Hypothalamus (tissue), 51 donors: ENCODE measurements at places on chromosomes 12 and 14.

DNA sequence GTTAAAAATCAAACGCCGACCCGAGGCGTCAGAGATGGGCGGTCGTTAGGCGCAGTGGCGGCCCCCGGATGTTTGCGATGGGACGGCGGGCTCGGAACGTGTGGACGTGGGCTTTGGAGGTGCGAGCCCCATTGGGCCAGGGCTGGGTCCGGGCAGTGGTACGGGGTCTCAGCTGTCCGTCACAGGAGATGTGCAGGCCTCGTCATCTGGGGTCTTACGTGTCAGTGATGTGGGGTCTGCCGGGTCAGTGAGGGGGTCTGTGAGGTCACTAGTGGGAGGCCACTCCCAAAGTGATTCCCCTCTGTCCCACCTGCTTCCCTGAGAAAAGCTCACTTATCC lies 21.6 kb upstream of the CHFR start:
- no peak for DNase-seq

- DNase-seq, result peak; percentile 52
Observed at GRCh38 chr14:104689109-104689880, at the start of gene INF2. INF2 (plus strand) TSS chr14:104689618; CDS start chr14:104701366, 11,748 bp downstream.

DNA sequence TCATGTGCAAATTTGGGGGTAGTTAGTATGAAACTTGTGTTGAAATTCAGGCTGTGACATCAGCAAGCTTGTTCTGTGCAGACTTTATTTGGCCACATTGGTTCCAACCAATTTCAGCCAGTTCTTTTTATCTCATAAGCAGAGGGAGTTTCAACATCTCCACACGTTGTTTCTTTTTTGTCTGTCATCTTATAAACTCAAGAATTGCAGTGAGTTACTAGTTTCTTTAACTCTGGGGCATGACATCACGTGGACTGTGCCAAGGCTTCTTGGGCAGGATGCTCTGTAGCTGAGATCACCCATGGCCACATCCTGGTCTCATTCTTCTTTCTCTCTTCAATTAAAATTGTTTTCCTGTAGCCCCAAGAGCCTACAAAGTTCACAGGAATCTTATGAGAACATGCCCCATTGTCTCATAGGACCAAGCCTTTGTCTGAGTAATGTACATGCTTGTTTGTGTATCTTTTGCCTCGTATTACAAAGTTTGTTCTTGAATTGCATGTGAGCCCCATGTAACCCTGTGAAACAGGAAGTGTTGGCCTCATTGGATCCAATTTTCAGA lies 982.0 kb upstream of the TMEM132C start:
- no peak for DNase-seq

DNA sequence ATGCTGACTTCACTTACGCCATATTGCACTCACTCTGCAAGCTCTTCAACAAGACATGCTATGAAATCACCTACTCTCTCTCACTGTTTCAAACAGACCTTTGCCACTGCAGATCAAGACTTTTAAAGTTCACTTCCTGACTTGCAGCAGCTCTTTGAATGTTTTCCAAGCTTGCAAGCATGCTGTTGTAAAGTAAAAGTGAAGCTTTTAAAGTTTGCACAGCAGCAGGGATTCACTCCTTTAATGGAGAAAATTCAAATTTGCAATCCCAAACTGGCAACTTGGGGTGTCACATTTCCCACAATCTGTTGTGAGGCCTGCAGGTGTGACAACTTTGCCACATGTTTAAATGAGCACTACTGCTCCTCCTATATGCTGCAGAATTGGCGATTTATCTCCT lies 270.9 kb downstream of the ALX1 start:
- no peak for DNase-seq

GRCh38 chr14:23573384-23574015 lies 5.1 kb downstream of the JPH4 start:
- no peak for DNase-seq

- DNase-seq, result no peak
Observed at GRCh38 chr12:43112101-43112920, 439.7 kb downstream of the ADAMTS20 start.

- DNase-seq, result no peak
Observed at GRCh38 chr12:112374166-112374740, 8.0 kb downstream of the HECTD4 start.

DNA sequence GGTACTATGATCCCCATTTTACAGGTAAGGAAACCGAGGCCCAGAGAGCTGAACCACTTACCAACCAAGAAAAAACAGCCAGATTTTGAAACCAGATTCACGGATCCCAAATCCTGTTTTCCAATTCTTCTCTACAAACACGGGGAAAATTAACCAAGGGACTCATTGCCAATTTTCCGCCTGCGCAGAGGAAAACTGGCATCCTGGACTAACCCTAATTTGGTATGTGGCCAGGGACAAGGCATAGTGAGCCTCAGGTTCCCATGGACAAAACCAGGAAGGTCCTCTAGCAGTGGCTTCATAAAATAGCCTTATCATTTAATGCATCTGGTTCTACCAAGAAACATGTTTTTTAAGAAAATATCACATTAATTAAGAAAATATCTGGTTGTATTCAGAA lies 517.3 kb downstream of the MED13L start:
- DNase-seq, result no peak

GRCh38 chr14:94173885-94174603 lies at the start of gene PPP4R4:
PPP4R4 (plus strand) TSS chr14:94174322; CDS start chr14:94174466, 144 bp downstream.
- peak; percentile 79 for DNase-seq

GRCh38 chr12:120759591-120760348 lies 34.1 kb downstream of the ACADS start:
- no peak for DNase-seq

- no peak for DNase-seq
Observed at GRCh38 chr12:11836282-11837151, 187.0 kb downstream of the ETV6 start.

- DNase-seq, result no peak
Observed at GRCh38 chr12:128753438-128753837, 70.3 kb downstream of the SLC15A4 start.

DNA sequence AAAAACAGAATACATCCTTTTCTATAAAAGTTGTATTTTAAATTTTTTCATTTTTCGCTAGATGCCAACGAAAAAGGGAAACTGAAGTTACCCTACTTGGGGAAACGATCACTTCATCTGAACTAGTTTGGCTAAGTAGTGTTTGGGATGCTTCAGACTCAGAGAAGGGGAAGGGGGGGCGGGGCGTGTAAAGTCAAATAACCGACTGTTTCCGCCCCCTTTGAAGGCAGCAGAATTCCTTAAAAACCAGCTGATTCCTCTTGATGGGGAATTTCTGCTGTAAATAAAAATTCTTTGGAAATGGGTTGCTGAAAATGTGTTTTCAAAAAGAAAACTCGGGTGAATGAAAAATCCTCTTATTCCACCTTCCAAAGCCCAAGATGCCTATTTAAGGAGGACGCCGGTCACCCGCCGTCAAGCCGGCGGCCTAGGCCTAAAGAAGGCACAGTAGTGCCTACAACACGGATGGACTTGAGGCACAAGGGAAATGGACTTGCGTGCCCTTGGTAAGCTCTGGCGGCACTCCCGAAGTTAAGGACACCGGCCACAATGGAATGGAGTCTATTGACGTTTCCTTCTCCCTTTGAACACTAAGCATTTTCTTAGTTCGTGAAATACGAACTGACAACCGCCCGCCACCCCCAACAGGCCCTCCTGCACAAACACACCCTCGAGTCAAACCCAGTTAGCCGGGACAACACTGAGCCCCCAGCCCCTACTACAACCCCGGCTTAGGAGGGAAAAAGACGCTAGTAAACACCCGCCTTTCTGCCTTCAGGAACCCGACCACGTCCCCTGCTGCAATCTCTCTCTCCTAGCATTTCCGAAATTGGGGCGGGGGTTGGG lies 1.9 kb downstream of the ATXN2 start:
- DNase-seq, result peak; percentile 16

GRCh38 chr12:72295744-72296143 lies 23.6 kb downstream of the TRHDE start:
- no peak for DNase-seq

DNA sequence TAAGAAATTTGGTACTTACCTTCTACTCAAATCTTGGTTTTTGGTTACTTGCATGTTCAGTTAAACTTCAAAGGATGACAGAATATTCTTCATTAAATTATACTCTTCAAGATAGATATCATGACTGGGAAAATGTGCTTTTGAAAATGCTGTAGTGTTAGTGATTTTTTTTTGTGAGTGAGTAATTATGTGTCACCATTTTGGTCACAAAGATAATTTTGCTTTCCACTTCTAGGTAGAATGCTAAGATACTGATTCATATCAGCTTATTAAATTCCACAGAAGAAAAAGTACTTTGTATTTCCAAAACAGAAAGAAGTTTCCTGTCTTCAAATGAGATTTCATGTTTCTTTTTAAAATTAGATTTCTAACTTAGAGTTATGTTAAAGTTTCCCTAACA lies 61.2 kb downstream of the ATXN7L3B start:
- no peak for DNase-seq

GRCh38 chr14:67943947-67944346 lies 124.4 kb downstream of the RAD51B start:
- peak; percentile 37 for DNase-seq

DNA sequence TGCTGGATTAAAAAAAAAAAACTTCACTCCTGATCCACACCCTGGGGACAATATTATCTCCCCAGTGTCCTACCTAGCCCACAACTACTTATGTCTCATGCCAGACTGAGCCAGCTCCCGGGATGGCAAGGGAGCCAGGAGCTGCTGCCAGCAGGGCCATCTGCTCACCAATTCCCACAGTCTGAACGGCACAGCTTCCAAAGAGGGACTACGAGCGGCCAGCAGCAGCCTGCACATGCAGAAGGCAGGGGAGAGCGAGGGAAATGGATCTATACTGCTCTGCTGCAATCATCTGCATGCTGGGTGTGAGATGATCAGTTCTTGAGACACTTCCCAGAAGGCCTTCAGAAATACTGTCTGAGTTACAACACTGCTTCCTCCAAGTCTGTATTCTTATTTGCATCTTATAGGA lies 11.1 kb downstream of the SSH1 start:
- DNase-seq, result peak; percentile 21

DNA sequence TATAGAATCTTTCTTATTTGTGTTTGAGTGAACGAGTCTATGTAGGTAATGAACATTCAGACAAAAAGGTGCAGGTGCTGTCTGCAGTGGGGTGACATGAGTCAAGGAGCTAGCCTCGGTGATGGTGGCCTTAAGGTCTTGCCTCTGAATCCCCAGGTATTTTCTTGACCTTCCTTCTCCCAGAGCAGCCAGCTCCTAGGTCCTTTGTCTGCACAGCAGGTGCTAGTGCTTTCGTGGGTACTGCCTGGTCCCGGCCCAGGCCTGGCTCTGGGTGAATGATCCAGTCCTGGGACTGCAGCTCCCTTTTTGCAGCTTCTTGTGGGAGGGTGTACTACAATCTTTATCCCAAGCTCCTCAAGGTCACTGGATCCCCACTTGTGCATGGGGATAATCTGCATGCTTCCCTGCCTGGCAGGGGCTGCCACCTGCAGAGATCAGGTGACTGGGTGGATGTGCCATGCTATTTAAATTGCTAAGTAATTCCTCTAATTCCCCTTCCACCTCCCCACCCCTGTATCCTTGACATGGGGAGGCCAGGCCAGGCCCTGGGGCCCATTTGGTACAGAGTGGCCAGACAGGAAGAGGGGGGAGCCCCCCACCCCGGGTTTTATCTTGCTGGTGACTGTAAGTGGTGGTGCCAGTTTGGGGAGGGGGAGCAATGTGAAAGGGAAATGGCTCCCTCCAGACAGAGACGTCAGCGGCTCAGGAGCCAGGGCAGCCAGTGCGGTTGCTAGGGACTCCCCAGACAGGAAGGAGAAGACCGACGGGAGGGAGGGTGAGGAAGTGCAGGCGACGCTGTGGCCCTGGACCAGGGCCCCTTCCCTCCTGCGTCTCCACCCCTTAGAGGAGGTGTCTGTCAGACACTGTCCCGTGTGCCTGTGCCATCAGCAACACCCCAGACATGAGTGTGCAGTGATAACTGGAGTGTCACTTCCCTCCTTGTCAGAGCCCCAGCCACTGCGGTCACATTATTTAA lies 6.7 kb downstream of the VASH1 start:
- DNase-seq, result no peak

DNA sequence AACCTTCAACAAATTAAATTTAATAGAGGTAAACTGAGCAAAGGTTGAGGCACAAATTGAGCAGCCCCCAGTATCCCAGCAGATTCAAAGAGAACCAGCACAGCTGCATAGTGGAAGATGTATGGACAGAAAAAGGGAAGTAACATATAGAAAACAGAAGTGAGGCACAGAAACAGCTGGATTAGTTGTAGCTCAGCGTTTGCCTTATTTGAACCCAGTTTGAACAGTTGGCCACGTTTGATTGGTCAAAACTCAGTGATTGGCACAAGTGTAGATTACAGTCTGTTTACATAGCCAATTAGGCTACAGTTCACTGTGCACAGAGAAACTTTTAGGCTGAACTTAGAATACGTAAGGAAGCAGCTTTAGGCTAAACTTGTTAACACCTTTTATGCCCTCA lies 315.5 kb downstream of the RMST start:
- DNase-seq, result no peak

GRCh38 chr14:75653563-75653962 lies 7.1 kb downstream of the ERG28 start:
- DNase-seq, result no peak

DNA sequence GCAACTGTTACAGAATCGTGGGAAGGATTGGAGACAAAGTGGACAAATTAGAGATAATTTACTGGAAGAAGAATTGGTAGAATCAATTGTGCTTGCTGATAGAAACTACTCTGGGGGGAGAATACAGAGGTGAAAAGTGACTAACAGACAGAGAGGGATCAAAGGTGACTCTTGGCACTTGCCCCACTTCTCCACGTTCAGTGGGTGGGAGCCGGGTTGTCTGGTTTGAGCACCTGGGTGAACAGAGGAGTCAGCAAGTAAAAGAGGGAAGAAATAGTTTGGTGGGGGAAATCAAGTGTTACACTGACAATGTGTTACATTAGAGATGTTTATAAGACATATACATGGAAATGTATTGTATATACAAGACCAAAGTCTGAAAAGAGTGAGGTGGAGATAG lies 69.1 kb downstream of the PPP2R5E start:
- DNase-seq, result no peak

- DNase-seq, result no peak
Observed at GRCh38 chr12:25675808-25676207, 122.7 kb upstream of the LMNTD1 start.

GRCh38 chr12:45989287-45989686 lies 1.1 kb downstream of the SCAF11 start:
- DNase-seq, result no peak

DNA sequence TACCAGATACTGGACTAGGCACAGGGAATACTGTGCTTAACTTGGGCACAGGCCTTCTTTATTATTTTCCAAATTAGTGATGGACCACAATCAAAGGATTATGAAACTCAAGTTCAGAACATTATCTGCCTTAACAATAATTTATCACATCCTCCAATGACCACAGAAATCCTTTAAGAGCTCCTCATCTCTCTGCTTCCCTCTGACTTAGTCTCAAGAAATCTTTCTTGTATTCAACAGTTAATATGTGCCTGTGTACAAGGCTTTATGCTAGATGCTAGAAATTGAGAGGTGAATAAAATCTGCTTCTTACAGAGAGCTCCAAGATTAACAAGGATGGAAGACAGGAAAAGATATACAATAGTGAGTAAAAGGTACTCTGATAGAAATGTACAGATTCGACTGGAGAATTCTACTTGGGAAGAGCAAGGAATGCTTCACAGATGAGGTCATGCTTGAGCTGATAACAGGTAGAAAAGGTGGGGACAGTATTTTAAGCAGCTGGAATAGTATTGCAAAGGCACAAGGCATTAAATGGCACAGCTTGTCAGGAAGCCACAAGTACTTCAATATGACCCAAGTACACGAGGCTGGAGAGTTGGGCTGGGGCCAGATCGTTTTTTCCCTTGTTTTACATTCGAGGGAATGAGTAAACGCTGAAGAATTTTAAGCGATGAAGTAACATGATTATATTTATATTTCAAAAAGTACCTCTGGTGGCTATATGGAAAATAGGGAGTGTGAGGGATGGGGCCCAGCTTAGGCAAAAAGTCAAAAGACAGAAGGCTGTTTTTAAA lies 55.1 kb upstream of the ARID2 start:
- no peak for DNase-seq
